Cardiac atrium fibroblast (primary cell): ENCODE measurements at places on chromosomes 2 and 18. TPM values are rescaled to one million over a fixed set of nuclear protein-coding genes. Genes with fewer than 3 reads are reported as not detected.

The HOXD13 gene
- total RNA-seq = not detected in 2 replicates

The YES1 gene
- total RNA-seq = 54.3 and 117 TPM in 2 replicates

The PAX8 gene
- under 0.01 TPM in 1 of 2 replicates, not detected in the other for total RNA-seq

The ALPP gene
- total RNA-seq = not detected in 2 replicates

The PROM2 gene
- under 0.01 TPM in 1 of 2 replicates, not detected in the other for total RNA-seq

The SP110 gene
- total RNA-seq = 11.2 and 12.2 TPM in 2 replicates

The ANO7 gene
- 1.6 and 2.0 TPM in 2 replicates for total RNA-seq
